ENCODE measurements at places on chromosomes 6 and 20.

DNA sequence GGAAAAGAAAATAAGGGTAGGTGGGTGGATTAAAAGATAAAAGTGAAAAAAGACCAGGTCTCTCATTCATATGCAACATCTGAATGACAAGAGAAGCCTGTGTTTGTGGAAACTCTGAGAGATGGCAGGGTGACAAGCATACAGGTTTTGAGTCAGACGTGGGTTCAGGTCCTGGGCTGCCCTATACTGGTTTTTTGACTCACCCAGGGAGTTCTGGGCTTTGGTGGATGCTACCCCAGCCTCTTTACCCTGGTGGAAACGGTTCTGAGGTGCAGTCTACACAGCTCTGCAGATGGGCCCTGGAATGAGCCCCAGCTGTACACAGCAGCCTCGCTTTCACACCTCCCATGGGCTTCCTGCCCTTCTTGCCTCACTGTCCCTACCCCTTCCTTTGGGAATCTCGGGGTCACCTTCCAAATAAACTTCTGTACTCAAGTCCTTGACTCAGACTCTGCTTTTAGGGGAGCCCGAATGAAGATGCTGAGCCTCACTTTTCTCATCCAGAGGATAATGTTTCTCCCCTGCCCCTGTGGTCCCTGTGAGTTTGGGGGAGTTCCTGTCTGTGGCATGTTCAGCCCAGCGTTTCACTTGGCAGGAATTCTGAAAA, 77.7 kb upstream of the CLDN20 start:
- no peak for DNase-seq

- no peak for DNase-seq
These were observed 52.5 kb downstream of the BCAS1 start for GRCh38 chr20:54017846-54018245.

DNA sequence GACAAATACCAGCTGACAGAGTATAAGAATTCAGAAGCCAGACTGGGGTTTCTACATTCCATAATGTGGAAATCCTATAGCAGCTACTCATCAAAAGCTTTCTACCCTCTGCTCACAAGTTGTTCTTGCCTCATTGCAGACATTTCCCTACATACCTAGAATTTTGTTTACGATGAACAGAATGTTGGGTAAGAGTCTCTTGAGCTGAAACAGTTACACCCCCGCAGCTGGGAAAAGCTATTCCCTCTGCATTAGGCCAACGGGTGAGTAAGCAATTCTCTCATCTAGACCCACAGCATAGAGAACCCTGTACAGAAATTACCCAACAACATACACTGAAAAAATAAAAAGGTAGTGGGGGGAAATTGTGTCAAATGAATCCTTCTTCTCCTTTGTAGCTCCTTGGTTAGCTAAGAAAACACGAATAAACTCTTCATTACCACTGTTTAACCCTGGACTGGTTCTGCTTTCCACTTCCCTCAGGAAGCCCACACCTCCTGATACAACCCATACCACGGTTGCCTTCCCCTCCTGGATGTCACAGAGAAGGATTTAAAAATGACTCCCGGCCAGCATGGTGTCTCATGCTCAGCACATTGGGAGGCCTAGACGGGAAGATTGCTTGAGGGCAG, 215.0 kb upstream of the SHLD1 start:
- no peak for DNase-seq

DNA sequence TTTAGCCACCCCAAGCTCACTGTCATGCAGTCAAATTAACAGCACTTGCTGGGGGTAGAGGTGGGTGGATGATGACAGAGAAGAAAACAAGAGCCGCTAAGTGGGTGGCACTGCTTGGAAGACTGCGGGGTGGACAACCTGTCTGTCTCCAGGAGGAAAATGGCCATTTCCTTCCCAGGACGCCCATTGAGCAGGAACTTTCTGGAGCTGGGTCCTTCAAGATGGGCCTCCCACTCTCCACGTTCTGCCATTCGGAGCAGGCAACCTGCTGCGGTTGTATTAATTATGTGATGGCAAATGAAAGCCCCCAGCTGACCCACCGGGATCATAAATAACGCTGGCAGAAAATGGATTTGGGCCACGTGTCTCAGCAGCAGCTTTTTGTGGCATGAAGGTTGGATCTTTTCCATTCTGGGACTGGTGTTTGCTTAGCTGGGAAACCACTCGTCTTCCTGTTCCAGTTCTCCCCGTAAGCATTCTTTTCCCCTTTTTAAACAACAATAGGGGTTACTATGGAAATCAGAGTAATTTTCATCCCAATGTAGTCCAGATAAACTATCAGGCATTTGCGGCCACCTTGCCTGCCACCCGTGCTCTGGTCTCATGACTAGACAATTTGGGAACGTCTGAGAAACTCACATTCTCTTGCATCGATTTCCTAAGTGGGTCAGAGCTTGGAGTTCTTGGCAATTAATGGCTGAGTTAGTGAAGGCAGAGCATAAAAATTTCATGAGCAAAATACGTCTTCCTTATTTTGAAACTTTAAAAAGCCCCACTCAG, 215.5 kb downstream of the ANKRD60 start:
- no peak for DNase-seq

DNA sequence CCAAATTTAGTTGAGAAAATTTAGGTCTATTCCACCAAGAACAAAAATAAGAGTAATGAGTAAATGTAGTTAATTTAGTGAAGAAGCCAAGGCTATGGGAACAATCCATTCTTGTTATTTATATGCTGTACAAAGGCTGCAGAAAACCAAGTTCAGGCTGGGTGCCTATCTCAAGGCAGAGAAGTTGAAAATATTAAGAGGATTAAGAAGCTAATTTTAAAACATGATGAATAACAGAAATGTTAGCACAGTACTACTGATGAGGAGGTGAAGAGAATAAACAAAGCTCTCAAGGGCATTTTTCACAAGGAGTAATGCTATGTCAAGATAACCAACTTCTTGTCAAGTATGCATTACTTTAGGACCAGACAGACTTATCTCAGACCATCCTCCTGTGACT, 68.6 kb downstream of the RCAN2 start:
- DNase-seq: no peak

- no peak for DNase-seq
These were observed 50.7 kb downstream of the ADAT2 start for GRCh38 chr6:143399775-143400174.

- no peak for DNase-seq
These were observed 175.9 kb upstream of the SCGN start for GRCh38 chr6:25476126-25476525.

GRCh38 chr6:153150752-153151440, 19.8 kb upstream of the RGS17 start:
- no peak for DNase-seq

DNA sequence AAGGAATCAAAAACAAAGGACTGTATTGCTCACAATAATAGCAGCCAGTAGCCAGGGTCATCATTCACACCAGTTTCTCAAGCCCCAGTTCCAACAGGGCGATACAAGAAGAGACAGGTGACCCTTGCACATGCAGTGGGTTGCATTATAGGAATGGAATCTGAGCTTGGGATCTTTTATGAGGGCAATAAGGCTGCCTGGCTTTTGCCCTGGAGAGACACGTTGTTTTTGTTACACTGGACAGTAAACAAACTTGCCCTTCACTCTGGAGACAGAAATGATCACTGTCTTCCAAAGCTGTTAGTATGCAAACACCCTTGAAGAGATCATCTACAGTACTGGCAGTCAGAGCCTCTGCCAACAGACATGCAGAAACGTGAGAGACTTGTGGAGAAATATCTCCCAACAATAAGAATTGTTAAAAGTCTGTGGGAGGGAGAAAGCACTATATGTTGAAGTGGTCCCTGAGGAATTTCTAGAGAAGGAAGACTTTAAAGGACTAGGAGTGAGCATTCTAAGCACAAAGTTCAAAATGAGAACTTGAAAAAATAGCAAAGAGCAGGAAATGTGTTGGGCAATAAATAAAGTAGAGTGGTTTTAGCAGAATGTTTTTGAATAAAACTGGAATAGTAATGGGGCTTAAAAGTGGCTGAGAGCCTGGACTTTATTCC, 6.2 kb upstream of the COL12A1 start:
- DNase-seq: no peak

DNA sequence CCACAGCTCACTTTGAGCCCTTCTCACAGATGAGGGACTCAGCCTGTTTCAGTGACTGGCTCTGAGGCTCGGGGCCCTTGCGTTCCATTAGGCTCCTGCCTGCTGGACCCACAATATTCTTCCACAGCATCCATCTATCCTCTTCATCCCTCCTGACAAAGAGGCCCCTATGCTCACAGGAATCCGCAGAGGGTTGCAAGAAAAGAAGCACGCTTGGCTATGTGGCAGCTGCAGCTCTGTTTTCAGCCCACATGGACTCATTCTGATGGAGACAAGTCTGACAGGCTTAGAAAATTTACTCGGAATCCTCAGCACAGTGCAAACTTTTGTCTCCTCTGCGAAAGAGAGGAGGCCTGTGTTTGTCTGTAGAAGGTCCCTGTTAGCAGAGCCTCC, 207.5 kb downstream of the SYNDIG1 start:
- no peak for DNase-seq

DNA sequence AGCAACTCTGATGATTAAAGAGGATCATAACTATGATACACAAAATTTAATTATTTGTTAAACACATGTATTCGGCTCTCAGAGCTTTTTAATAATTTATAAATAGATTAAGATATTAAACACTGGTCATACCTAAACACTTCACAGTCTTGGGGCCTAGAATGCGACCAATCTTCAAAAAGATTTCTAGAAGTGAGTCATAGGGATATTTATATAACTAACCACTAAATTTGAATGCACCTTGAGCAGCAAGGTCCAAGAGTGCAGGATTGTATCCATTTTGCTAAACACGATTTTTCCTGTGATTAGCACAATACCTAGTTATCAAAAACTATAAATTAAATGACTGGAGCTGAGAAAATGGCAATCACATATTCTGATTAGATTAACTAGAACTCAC, 709.3 kb downstream of the EPHA7 start:
- DNase-seq: no peak

- DNase-seq: no peak
These were observed 29.4 kb upstream of the RNF8 start for GRCh38 chr6:37324131-37325033.

DNA sequence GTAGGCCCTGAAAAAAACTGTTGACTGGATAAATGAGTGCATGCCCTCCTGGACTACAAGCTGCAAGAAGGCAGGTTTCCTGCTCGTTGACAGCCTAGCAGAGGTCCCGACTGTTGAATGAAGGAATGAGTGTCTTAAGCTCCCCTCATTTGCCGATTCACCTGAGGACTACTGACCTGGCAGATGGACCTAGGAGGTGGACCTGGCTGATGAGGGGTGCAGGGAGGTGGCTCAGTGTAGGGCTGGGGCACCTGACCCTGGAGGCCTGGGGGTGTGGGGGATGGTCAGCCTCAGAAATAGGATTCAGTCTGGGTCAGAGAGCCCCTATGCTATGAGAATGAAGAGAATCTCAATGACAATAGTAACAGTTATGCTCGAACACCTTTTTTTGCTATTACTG, 11.6 kb upstream of the TFAP2C start:
- no peak for DNase-seq

DNA sequence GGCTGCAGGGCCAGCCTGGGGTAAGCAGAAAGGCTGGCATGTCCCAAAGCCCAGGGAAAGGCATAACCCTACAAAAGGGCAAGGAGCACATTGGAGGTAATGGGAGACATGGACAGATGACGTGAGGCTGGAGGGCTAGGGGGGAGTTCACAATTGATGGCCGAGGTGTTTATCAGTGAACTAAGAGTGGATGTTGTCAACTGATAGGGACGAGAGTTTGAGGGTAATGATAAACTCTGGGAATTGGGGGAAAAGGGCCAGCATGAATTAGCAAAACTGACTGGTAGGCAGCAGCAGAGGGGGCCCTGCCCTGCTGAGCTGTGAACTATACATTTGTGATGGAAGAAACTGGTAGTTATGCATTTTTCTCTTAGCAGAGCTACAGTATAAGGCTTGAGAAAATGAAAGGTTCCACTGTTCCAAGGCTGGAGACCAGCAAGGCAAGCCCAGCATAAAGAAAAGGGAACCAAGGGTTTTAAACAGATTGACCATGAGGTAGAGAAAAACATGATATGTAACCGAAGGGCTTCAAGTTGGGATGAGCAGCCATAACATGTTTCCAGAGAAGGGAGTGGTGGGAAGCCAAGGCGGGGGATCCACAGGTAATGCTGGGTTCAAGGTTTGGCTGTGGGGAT, 98.1 kb upstream of the MLN start:
- no peak for DNase-seq

DNA sequence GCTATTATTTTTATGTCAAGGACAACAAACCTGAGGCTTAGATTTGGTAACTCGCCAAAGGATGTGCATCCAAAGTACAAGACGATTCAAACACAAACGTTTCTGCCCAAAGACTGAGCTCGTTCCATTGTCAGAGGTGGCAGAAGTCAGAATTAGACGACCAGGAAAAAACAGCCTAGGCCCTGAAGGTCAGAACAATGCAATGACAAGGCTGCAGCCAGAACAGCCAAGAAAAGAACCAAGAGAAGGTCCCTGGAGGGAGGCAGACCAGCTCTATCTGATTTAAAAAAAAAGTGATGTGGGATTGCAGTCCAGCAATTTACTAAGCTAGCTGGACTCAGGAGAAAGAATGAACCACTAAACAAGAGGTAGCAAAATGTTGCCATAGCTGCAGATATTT, 54.2 kb downstream of the NCOA7 start:
- DNase-seq: no peak

- no peak for DNase-seq
These were observed 47.3 kb downstream of the APCDD1L start for GRCh38 chr20:58467572-58468527.

GRCh38 chr6:7992002-7992815, 72.0 kb downstream of the BLOC1S5 start:
- no peak for DNase-seq

DNA sequence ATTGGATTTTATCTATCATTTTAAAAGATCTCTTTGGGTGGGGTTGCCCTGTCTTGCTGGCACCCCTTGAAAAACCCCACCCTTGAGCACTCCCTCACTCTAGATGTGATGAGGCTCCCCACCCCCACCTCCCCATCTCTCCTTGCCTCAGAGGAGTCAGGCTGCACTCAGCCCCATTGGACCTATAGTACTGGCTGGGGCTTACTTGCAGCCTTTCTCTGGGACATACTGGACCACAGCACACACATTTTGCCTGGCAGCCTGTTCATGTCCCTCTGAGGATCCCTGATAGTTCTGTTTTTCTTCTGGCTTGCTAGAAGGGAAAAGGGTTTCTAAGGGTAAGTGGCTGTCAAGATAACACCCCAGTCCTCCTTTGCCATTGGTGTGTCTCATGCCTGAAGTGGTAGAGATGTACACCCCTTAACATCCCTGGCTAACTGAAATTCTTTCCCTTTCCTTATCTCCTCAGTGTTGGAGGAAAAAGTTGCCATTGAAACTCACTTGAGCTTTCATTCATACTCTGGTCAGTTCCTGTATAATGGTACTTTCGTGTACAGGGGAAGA, 553.4 kb upstream of the CITED2 start:
- no peak for DNase-seq

DNA sequence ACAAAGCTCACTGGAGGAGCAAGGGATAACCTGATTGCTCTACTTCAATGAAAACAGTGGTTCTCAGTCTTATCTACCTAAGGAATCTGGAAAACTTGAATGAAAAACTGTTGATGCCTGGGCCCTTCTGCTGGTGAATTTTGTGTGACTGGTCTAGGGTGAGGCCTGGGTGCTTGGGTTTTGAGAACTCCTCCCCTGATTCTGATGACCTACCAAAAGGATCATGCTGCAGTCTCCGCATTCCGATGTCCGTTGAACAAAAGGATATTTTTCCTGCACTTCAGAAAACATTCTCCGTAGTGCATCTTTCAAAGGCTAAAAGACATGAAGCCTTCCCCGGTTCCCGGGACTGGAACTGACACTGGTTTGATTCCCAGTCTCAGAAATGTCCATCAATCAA, 157.9 kb downstream of the SYNDIG1 start:
- no peak for DNase-seq

GRCh38 chr20:18904624-18905023, 91.0 kb downstream of the SCP2D1 start:
- no peak for DNase-seq
